ENCODE measurements at places on chromosomes 7 and 10.

- no peak for DNase-seq
Observed at GRCh38 chr7:44959433-44959951, 19.3 kb downstream of the MYO1G start.

GRCh38 chr10:133489816-133490588 lies 36.3 kb downstream of the SCART1 start:
- no peak for DNase-seq

DNA sequence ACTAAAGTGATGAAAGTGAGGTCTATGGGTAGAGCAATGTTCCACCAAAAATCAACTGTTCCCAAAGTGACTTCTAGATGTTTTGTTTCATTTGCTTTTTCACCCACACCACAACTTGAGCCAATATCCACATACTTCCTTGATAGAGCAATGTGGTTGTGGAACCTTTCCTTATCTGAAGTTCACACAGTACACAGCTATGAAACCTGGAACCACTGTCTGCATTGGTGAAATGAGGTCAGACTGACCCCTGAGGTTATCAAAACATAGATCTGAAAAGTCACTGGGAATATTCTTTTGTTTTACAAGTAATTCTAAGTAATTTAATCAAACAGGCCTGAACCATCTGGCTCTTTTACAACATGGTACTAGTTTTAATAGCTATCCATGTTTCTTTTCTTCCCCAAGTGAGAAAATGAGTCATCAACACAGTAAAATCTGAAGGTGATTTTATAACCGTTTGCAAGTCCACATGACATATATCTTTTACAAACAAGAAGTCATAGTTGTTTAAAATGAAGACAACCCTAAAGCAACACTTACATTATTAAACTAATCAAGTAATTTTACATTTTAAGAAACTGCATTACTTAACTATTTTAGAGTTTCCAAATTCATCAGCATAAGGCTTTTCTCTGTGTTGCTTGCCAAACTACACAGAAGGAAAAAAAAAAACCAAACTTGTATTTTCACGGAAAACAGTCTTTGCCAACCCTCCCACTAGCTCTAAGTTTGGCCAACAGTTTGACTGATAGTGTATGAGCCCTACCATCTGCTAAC lies 80.3 kb downstream of the LRRC17 start:
- DNase-seq, result no peak

DNA sequence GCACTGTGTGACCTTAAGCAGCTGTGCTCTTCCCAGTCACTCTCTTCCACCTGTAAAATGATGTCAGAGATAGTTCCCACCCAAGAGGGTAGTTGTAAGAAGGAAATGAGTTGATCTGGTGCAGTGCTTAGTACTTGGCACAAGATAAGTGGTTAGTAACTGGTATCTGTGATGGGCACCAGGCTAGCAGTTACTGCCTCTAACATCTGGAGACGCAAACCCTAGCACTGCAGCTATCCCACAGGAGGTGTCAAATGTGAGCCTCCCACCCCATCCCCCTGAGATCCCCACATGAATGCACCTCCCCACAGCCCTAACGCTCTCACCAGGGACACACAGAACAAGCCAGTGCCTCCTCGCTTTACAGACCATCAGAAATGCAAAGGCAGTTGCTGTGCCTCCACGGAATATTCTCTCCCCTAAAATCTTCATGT lies 72.0 kb downstream of the KCNMA1 start:
- no peak for DNase-seq

- DNase-seq, result no peak
Observed at GRCh38 chr7:140078392-140078791, 15.6 kb upstream of the PARP12 start.

Data from progenitor cell of endocrine pancreas (in vitro differentiated cells).